ENCODE measurements at places on chromosomes 7 and 10.

GRCh38 chr10:35517431-35518181 lies 87.5 kb upstream of the GJD4 start:
- no peak for DNase-seq

- DNase-seq, result no peak
These were observed 38.2 kb upstream of the ANK3 start for GRCh38 chr10:60427709-60428386.

- no peak for DNase-seq
These were observed 32.2 kb upstream of the AQP1 start for GRCh38 chr7:30879139-30880124.

- no peak for DNase-seq
These were observed 156.3 kb downstream of the DIP2C start for GRCh38 chr10:533186-533585.

DNA sequence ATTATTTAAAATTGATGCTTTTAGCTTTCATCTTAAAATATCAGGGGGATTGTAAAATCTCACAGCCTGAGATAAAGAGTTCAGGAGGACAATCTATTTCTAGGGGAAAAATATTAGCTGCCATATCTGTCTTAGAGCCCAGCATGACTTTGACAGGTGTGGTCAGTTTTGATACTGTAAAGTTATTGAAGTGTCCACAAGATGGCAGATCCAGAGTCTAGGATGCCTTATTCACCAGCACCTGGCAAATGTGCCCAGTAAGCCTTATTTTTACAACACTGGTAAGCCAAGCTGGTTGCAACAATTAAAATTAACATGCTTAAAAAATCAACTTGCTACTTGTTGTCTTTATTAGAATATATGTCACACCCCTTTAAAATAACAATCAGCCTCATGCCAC lies 579.3 kb downstream of the SH2D4B start:
- no peak for DNase-seq

DNA sequence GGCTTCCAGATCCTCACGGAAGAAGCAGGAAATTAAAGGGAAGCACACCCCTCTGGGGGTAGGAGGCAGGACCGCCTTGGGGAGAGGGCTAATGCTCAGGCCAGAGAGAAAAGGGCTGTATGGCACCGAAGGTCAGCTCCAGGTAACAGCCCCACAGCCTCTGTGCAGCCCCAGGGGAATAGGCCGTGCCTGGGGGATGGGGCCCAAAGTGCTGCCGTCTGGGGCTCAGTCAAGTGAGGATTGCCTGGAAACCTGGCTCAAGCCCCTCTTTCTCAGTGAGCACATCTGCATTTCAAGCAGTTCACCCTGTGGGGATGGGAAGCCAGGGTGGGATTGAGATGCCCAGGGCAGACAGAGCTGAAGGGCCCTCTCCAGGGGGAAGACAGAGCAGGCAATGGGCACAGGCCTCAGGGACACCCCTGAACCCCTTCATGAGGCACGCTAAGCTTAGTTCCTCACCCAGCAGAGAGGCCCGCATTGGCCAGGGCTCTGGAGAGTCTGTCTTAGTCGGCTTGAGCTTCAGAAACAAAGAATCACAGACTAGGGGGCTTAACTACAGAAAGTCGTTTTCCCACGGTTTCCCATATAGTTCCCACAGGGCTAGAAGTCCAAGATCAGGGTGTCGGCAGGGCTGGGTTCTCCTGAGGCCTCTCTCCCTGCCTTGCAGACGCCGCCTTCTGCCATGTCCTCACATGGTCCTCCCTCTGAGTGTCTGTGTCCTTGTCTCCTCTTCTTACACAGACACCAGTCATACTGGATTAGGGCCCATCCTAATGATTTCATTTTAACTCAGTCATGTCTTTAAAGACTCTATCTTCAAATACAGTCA lies 118.2 kb downstream of the PTPN20 start:
- no peak for DNase-seq

GRCh38 chr10:98460837-98461499 lies 14.2 kb upstream of the HPS1 start:
- DNase-seq, result peak; percentile 20

GRCh38 chr7:107167483-107168232 lies 1.1 kb upstream of the HBP1 start:
- peak; percentile 78 for DNase-seq

GRCh38 chr7:90345595-90346335 lies 751 bp upstream of the GTPBP10 start:
- DNase-seq, result peak; percentile 54

DNA sequence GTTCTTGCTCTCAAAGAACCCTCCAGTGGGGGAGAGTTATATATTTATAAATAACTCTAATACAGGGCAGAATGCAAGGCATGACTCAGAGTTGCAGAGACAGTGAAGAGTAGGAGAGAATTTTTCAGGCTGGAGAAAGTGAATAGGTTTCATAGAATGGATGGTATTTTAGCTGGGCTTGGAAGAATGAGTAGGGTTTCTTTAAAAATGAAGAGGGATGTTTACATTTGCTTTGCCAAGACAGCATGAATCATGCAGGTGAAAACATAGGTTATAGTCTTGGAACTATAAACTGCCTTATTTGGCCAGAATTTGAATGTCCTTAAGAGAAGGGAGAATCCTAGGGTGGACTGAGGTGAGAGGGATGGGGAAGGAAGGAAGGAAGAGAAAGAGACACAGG lies 124.8 kb downstream of the CPED1 start:
- DNase-seq, result no peak

- no peak for DNase-seq
These were observed 30.8 kb upstream of the SCIN start for GRCh38 chr7:12539681-12540080.

- no peak for DNase-seq
These were observed 6.9 kb upstream of the RAPGEF5 start for GRCh38 chr7:22363756-22364422.

DNA sequence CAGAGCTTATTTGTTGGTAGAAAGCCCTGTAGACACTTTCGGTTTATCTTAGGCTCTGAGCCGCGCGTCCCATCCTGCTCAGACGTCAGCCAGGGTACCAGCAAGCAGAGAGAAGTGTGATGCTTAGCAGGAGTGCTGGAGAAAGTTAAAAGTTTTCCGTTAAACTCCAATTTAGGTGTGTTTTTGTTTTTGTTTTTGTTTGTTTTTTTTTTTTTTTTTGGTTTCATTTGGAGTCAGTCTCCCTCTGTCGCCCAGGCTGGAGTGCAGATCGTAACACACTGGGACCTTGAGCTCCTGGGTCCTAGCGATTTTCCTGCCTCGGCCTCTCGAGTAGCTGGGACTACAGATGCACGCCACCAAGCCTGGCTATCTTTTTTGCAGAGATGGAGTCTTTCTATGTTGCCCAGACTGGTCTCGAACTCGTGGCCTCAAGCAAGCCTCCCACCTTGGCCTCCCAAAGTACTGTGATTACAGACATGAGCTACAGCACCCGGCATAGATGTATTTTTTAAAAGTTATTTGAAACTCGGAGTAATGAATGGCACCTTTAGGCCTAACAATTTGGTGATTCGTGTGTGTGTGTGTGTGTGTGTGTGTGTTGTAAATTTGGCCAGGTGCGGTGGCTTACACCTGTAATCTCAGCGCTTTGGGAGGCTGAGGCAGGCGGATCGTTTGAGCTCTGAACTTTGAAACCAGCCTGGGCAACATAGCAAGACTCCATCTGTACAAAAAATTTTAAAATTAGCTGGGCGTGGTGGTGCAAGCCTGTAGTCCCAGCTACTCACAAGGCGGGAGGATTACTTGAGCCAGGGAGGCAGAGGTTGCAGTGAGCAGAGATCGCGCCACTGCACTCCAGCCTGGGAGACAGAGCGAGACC lies 1.3 kb upstream of the HIP1 start:
- no peak for DNase-seq

GRCh38 chr10:119457966-119458766 lies 84.4 kb downstream of the RGS10 start:
- DNase-seq, result no peak

GRCh38 chr10:73916761-73917470 lies 6.0 kb downstream of the PLAU start:
- DNase-seq, result no peak

GRCh38 chr7:66265566-66265965 lies 60.4 kb downstream of the TPST1 start:
- DNase-seq, result no peak

- DNase-seq, result no peak
These were observed 144.0 kb upstream of the ASAH2 start for GRCh38 chr10:50395271-50395670.

GRCh38 chr10:16644146-16644545 lies 122.5 kb upstream of the C1QL3 start:
- no peak for DNase-seq

GRCh38 chr10:8112230-8112905 lies 57.9 kb downstream of the GATA3 start:
- no peak for DNase-seq

DNA sequence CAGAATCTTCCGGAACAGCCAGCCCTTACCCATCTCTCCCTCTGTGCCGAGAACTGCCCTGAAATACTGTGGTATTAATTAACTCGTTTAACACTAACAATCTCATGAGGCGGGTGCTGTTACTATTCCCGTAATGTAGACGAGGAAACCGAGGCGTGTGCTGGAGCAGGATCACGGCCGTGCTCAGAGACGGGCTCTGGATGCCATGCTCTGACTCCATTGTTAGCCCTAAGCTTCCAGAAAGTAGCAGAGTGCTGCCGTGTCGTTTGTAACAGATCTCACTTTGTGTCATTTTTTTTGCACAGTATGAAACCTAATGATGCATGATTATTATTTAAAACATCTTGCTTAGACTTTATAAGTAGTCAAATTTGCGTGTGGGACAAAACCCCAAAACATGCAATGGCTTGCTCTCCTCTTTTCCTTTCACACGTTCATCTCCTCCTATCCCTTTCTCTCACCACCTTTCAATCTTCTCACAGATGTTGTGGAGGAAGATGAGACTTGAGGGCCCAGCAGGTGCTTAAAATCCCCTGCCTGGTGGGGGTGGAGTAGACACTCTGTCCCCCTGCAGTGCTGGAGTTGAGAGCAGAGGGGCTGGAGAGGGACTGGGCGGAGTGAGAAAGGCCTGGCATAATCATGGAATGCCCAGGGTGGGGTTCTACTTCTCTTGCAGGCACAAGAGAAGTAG lies 482 bp upstream of the ACTR3C start:
- peak; percentile 23 for DNase-seq

DNA sequence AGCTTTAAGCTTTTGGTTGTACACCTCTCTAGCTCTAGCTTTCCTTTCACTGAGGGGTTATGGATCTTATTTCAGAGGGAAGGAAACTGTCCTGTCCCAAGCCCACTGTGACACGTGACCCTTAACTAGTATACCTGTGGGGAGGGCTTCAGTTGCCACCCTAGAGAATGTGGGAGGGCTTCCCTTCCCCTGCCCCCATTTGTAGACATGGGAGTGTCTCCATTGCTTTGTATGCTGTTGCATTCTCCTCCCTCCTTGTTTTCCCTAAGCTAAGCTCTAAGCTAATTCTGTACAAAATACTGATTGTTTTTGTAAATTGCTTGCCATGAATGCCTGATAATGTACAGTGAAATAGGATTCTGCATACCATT lies 11.2 kb downstream of the LUC7L2 start:
- no peak for DNase-seq

- DNase-seq, result no peak
These were observed 59.1 kb upstream of the ZNF32 start for GRCh38 chr10:43707770-43708169.

- DNase-seq, result no peak
These were observed 17.9 kb upstream of the OR2AE1 start for GRCh38 chr7:99894738-99895137.

DNA sequence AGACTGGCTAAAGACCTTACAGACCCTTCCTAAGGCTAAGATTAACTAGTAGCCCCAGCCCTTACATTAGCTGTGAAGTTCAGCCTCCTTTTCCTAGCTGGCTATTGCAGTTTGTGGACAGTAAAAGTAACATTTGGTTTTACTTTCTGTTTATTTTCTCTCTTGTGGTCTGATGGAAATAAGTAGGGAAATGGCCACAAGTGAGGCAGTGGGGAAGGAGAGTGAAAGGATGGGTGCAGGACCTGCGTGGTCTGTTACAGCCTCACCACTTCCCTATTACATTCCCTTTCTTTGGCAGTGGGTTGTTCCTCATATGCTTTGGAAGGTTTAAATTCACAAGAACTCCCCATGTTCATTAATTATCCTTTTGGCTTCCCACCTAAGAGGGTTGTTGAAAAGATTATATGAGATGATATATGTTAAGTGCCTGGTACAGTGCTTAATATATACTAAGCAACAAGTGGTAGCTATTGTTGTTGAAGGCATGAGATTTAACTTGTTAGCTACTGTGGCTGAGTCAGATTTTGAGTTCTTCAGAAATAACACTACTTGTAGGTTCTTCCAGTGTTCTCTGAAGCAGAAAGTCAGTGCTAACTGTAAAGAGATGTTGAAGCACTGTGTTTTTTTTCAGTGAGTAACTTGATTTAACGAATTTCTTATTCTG lies 181.7 kb downstream of the ST7 start:
- DNase-seq, result no peak
